ENCODE measurements at places on chromosomes 6 and 20. TPM values are rescaled to one million over a fixed set of nuclear protein-coding genes. Genes with fewer than 3 reads are reported as not detected.

GRCh38 chr20:56748476-56749377 lies 119.6 kb downstream of the TFAP2C start:
- peaks cover 10% of the 10 kb centered on the region for H3K27me3 ChIP-seq
- H3K36me3 ChIP-seq: no peaks in the 10 kb centered on the region
- no peak overlapping the region for H3K4me3 ChIP-seq
- H3K27ac ChIP-seq: no peak overlapping the region

- no peaks in the 10 kb centered on the region for H3K4me1 ChIP-seq
- H3K27me3 ChIP-seq: no peaks in the 10 kb centered on the region
- DNase-seq: no peak
- H3K36me3 ChIP-seq: no peaks in the 10 kb centered on the region
Observed at GRCh38 chr6:61886608-61887259, 399.3 kb downstream of the KHDRBS2 start.

GRCh38 chr6:34236131-34236442 lies 586 bp upstream of the HMGA1 start:
- peaks cover 29% of the 10 kb centered on the region for H3K4me1 ChIP-seq
- H3K27ac ChIP-seq: peak overlapping the region; percentile 95
- peaks cover 28% of the 10 kb centered on the region for H3K36me3 ChIP-seq
- DNase-seq: peak; percentile 84
- H3K4me3 ChIP-seq: peak overlapping the region; percentile 91

- no peak overlapping the region for H3K27ac ChIP-seq
- DNase-seq: no peak
- no peaks in the 10 kb centered on the region for H3K4me1 ChIP-seq
- peaks cover 5% of the 10 kb centered on the region for H3K27me3 ChIP-seq
Observed at GRCh38 chr6:40077736-40078135, 143.5 kb upstream of the MOCS1 start.

The OR2H1 gene
- not detected for total RNA-seq

- H3K4me3 ChIP-seq: no peak overlapping the region
- H3K27ac ChIP-seq: no peak overlapping the region
- peaks cover 11% of the 10 kb centered on the region for H3K27me3 ChIP-seq
- no peaks in the 10 kb centered on the region for H3K36me3 ChIP-seq
- peaks cover 7% of the 10 kb centered on the region for H3K4me1 ChIP-seq
Observed at GRCh38 chr6:138487102-138487604, 12.1 kb downstream of the NHSL1 start.

The UBE3D gene
- 8.6 TPM for total RNA-seq

The PXDC1 gene
- 0.12 TPM for total RNA-seq

The VGLL2 gene
- total RNA-seq: not detected

DNA sequence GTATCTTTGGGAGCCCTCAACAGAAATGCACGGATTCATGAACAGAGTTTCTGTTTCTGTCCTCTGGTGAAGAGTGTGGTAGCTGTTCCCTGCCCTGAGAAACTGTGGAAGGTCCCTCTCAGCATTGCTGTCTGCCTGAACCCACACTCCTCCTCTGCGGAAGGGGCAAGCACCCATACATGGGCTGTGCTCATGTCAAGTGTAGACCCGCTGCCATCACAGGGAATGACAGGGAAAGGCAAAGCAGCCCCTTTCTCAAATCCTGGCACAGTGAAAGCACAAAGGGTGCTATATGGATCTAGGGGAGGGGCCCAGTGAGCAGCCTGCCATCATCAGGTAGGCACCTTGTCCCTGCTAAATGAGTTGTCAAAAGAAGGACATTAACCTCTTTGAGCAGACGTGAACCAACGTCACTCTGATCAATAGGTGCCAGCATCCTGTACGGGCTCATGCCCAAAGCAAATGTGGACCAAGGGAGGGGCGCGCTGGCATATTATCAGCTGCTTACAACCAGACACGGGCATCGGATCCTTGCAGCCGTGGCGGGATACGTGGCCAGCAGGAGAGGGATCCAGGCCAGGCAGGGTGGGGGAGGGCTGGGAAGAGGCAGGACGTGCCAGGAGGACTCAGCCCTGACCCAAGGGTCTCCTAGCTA lies 231.2 kb upstream of the PMEPA1 start:
- H3K4me1 ChIP-seq: no peaks in the 10 kb centered on the region
- DNase-seq: no peak
- H3K36me3 ChIP-seq: no peaks in the 10 kb centered on the region
- H3K27ac ChIP-seq: no peak overlapping the region

DNA sequence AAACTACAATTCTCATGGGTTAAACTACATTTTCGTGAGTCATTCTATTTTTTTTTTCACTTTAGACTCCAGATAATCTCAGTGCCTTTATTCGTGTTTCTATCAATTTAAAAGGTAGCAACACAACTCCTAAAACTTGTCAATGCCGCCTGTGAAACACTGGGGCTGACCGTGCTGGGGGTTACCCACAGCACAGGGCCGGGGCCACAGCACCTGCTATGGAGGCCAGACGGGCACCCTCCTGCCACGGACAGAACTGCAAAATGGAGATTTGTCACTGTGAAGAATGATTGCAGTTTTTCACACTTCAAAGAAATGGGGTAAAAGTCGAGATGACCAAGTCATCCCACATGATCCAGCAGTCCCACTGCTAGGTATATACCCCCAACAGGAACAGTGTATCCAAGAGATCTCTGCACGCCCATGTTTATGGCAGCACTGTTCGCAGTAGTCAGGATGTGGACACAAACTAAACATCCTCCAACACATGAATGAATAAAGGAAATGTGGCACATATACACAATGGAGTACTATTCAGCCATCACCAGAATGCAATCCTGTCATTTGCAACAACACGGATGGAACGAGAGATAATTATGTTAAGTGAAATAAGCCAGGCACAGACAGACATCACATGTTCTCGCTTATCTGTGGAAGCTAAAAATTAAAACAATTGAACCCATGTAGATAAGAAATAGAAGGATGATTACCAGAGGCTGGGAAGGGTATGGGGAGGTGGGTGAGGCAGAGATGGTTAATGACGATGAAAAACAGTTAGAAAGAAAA lies 290.1 kb downstream of the SMOC2 start:
- H3K36me3 ChIP-seq: no peaks in the 10 kb centered on the region
- H3K27me3 ChIP-seq: no peaks in the 10 kb centered on the region
- no peak overlapping the region for H3K27ac ChIP-seq
- no peak for DNase-seq
- H3K4me3 ChIP-seq: no peak overlapping the region

The PI3 gene
- not detected for total RNA-seq

The C6orf141 gene
- total RNA-seq: not detected

The COL9A3 gene
- 0.47 TPM for total RNA-seq

The PCED1A gene
- 23.4 TPM for total RNA-seq

- DNase-seq: no peak
- no peak overlapping the region for H3K27ac ChIP-seq
- no peak overlapping the region for H3K4me3 ChIP-seq
Observed at GRCh38 chr6:45350186-45350710, 22.1 kb downstream of the RUNX2 start.

GRCh38 chr20:53270792-53271375 lies 298.7 kb downstream of the TSHZ2 start:
- H3K27me3 ChIP-seq: no peaks in the 10 kb centered on the region
- no peak overlapping the region for H3K4me3 ChIP-seq
- no peaks in the 10 kb centered on the region for H3K4me1 ChIP-seq
- H3K27ac ChIP-seq: no peak overlapping the region
- peaks cover 1% of the 10 kb centered on the region for H3K36me3 ChIP-seq

- H3K27me3 ChIP-seq: peaks cover 43% of the 10 kb centered on the region
- peak overlapping the region; percentile 56 for H3K4me3 ChIP-seq
- H3K4me1 ChIP-seq: peaks cover 11% of the 10 kb centered on the region
- DNase-seq: no peak
- H3K27ac ChIP-seq: no peak overlapping the region
- no peaks in the 10 kb centered on the region for H3K36me3 ChIP-seq
Observed at GRCh38 chr20:57749131-57749690, 39.4 kb upstream of the PMEPA1 start.

DNA sequence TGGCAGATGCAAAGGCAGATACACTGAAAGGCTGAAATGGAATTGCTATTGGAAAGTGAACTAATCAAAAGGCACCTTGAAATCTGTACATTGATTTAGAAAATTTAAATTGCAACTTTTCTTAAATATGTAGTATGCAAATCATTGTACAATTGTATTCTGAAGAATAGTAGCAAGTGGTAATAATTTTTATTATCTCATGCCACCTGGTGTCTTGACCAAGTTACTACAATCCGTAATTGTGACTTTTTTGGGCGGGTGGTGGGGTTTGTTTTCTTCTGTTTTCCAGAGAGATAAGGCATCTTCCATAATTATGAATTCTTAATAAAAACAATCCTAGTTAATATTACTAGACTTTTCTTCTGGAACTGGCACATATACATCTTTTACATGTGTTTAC lies 12.5 kb upstream of the BCKDHB start:
- no peaks in the 10 kb centered on the region for H3K36me3 ChIP-seq
- H3K4me1 ChIP-seq: peaks cover 7% of the 10 kb centered on the region
- H3K27me3 ChIP-seq: peaks cover 30% of the 10 kb centered on the region

The GSTA2 gene
- not detected for total RNA-seq

The PI16 gene
- not detected for total RNA-seq

- peaks cover 3% of the 10 kb centered on the region for H3K27me3 ChIP-seq
- H3K4me3 ChIP-seq: no peak overlapping the region
- no peak overlapping the region for H3K27ac ChIP-seq
- no peaks in the 10 kb centered on the region for H3K4me1 ChIP-seq
- H3K36me3 ChIP-seq: no peaks in the 10 kb centered on the region
Observed at GRCh38 chr6:104908888-104909525, 47.9 kb upstream of the LIN28B start.

DNA sequence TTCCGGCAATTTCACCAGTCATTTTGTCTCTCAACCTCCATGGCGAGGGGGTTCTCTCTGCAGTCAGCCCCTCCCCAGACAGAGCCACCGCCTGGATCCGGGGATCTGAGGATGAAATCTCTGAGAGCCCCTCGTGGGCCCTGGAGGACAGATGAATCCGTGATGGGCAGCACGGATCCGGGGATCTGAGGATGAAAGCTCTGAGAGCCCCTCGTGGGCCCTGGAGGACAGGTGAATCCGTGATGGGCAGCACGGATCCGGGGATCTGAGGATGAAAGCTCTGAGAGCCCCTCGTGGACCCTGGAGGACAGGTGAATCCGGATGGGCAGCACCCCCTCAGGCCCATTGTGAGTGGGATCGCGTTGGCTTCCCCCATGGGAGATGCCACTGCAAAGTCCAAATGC lies 106.5 kb downstream of the DACT2 start:
- no peak overlapping the region for H3K4me3 ChIP-seq
- no peaks in the 10 kb centered on the region for H3K27me3 ChIP-seq
- no peaks in the 10 kb centered on the region for H3K4me1 ChIP-seq

- H3K4me3 ChIP-seq: no peak overlapping the region
- peaks cover 2% of the 10 kb centered on the region for H3K4me1 ChIP-seq
- DNase-seq: no peak
- H3K27me3 ChIP-seq: no peaks in the 10 kb centered on the region
- H3K36me3 ChIP-seq: peaks cover 4% of the 10 kb centered on the region
Observed at GRCh38 chr6:111550953-111551352, 54.7 kb downstream of the TRAF3IP2 start.
